ENCODE measurements at places on chromosomes 3 and 15.

DNA sequence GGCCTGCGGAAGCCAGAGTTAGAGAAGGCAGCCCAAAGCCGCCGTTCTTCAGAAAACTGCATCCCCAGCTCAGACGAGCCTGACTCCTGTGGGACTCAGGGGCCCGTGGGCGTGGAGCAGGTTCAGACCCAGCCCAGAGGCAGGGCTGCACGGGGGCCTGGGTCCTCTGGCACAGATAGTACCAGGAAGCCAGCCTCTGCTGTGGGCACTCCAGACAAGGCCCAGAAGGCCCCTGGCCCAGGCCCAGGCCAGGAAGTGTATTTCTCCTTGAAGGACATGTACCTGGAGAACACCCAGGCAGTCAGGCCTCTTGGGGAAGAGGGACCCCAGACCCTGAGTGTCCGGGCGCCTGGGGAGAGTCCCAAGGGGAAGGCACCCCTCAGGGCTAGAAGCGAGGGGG, 23.1 kb downstream of the ALPK3 start:
- no peak for DNase-seq

- DNase-seq = peak; percentile 86
These were observed 174.3 kb upstream of the ZBTB20 start for GRCh38 chr3:115321400-115321805.

- no peak for DNase-seq
These were observed 160.6 kb upstream of the RAP2B start for GRCh38 chr3:153001210-153002078.

GRCh38 chr3:30813734-30814133, 80.7 kb downstream of the GADL1 start:
- DNase-seq = no peak

DNA sequence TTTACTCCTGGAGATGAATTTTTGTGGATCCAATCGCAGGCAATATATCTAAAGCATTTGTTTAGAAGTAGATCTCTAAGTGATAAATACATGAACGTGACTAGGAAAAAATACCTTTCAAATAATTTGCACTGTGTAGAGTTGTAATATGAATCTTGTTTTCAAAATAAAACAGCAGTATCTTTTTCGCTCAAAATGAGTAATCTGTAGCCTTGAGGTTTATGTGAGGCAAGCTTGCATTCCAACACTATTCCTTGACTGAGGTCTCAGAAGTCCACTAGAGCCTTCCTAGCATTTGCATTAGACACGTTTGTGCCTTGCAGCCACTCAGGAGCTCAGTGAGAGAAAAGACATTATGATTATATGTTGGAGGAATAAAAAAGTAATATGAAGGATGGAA, 138.3 kb upstream of the ROBO1 start:
- DNase-seq = no peak

DNA sequence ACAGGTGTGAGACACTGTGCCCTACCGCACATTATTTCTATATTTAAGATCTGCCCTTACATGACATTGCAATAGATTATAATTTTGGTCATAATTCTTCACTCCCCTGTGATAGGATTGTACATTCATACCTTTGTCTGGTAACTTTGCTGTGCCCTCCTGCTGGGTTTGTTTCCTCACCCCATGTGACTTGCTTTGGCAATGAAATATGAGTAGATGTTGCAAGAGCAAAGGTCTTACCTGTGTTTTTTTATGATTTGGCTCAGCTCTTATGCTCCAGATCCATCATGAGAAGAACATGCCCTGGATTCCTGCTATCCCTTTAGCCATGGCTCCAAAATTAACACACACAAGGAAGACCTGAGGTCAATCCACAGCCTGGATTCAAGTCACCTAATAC, 137.7 kb upstream of the EOMES start:
- DNase-seq = no peak

DNA sequence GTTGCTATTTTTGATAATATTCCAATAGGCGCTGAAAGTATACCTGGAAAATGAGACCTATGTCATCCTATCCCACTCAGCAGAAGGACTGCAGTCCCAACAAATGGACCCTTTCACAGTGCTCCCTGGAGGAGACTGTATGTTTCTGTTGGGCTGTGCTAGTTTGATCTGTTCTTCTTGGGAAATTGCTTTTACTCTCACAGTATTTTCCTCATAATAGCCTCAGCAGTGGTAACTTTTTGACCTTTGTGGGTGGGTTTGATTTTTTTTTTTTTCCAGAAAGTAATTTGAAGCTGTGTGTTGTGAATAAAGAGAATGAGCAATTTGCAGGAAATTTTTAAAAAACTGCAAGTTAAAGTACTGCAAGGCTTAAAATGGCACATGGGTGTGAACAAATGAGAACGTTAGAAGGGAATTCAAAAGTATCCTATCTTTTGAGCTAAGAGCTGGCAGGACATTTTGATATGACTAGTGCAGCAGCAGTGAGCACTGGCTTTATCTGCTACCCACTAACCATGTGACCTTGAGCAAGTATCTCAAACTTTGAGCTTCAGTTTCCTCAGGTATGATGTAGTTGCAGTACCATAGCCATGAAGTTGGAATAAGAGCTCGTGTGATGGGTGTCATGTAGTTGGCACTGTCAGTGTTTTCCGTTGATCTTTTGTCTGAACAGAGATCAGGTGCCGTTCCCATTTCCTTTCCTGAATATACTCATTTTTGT, 118.4 kb downstream of the ATG7 start:
- DNase-seq = no peak

DNA sequence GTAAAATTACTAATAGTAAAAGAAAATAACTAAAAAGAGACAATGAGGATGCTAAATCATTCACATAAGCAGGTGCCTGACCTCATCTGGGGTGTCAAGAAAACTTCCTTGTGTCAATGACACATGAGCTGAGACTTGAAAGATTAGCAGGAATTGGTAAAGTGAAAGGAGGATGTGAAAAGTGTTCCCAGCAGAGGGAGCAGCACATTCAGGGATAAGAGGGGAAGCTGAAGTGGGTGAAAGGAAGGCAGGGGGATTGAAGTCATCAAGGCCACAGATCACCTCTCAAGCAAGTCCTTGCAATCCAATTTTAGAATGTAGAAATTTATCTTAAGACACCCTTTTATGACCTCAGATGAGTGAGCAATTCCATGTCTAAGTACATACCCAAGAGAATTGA, 60.2 kb upstream of the ACP3 start:
- peak; percentile 11 for DNase-seq

DNA sequence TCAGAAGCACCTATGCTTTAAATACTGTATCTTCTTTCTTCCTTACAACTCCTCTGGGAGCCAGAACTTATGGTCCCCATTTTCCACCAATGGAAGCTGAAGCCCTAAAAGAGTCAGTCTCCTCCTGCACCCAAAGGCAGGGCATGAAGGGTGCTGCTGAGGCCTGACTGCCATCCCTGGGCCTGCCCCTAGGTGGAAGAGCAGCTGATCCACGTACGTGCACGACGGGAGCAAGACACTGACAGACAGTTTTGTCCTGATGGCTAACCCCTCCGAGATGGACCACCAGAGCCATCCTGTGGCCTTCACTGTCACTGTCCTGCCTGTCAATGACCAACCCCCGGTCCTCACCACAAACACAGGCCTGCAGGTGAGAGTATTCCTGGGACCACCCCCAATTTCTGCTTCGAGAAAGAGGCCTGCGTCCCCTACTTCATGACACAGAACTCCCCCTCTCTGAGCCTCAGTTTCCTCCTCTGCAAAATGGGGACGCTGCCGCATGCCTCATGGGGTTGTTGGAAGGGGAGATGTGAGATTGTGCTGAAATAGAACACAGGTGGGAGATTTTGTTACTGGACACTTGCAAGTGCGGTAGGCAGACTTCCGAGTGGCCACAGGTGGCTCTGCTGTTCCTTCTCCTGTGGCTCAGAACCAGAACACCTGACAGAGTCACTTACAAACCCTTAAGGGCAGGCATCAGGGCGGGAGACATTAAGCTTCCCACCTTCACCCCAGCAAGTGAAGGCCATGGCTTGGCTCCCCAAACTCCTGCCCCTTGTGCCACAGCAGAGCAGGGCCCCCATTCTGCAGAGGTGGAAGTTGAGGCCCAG, 175.4 kb downstream of the TBC1D2B start:
- no peak for DNase-seq

DNA sequence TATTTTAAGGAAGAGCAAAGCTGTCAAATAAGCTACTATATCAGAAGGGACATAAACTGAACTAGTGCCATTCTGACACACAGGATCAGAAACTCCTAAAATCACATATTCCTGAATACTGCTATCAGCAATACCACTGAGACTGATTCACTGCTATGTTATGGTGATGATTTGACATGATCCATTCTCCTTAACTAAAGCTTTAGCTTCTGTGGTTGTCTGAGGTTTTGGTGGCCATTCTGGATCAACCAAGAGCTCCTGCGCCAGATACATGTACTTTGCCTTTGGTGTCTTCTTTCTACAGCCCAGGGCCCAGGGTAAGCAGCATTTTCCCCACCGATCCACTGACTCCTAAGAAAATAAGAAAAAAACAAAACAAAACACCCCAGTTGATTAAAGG, 6.7 kb upstream of the GP5 start:
- no peak for DNase-seq

GRCh38 chr15:31269816-31270575, 56.6 kb upstream of the KLF13 start:
- no peak for DNase-seq

DNA sequence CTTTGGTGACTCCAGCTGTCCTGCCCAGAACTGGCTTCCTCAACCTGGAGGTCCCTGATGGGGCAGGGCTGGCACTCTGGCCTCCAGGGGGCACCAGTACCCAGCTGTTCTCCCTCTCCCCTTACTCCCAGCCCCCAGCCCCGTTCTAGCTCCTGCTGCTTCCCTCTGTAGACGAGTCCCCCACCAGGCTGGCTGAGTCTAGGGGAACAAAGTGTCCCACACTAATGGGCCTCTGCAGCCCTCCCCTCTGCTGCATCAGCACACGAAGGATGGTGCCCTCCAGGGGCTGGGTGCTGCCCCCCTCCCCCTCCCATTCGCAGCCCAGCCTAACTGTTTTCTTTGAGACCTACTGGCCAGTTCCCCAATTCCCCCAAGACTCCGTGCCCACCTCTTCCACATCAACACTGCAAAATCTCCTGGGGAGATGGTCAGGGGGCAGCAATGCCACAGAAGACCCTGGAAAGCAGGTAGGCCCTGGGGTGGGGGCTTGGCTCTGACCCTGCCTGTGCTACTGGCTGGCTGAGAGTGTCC, 4.2 kb downstream of the RHCG start:
- no peak for DNase-seq

DNA sequence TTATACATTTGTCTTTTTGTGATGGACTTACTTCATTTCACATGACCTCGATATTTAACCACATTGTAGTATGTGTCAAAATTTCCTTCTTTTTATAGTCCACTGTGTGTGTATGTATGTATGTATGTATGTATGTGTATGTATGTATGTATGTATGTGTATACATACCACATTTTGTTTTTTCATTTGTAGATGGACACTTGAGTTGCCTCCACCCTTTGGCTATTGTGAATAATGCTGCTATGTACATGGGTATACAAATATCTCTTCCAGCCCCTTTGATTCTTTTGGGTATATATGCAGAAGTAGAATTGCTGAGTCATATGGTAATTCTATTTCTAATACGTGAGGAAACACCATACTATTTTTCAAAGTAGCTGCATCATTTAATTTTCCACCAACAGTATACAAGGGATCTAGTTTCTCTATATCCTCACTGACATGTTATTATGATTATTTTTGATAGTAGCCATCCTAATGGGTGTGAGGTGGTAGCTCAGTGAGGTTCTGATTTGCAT, 228.2 kb downstream of the OPA1 start:
- no peak for DNase-seq

GRCh38 chr3:119779731-119780383, 2.0 kb upstream of the NR1I2 start:
- no peak for DNase-seq

DNA sequence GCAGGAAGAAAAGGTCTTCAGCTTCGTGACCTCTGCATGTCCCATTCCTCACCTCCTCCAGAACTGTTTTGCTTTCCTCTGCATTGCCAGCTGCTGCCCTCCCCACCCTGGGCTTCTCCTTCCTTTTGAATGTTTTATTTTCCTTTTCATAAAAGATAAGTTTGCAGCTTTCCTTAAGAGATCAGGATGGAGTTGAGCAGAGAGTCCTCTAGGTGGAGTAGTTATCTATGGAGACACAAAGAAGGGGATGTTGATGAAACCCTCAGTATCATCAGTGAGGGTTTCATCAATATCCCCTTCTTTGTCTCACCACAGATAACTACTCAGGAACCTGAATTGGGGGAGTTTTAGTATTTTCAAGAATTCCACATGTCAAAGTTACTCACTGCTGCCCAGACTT, 19.0 kb upstream of the SLC25A36 start:
- no peak for DNase-seq

GRCh38 chr3:52527039-52527731, 6.5 kb downstream of the NT5DC2 start:
- no peak for DNase-seq

GRCh38 chr3:150605998-150606641, 3.0 kb downstream of the SELENOT start:
- DNase-seq = no peak

GRCh38 chr15:60320365-60320764, 77.4 kb downstream of the ANXA2 start:
- DNase-seq = no peak

GRCh38 chr3:112640276-112640929, 540 bp downstream of the CCDC80 start:
- no peak for DNase-seq

- DNase-seq = no peak
These were observed 809 bp downstream of the RBP1 start for GRCh38 chr3:139538733-139539132.

DNA sequence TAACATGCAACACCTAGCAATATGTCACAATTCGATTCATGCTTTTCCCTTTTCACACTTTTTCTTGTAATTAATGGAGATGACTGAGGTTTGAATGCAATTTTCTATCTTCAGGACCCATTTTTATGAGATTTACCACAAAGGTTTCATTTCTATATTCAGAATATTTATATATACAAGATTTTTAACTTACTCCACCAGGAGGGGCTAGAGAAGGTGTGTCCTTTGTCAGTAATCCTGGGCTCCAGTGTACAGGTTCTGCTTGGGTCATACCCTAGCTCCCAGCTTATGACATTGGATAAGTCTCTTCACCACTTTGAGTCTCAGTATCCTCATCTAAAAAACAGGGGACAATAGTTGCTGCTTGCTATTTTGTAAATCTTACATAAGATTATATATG, 95.7 kb upstream of the SLC24A5 start:
- no peak for DNase-seq

DNA sequence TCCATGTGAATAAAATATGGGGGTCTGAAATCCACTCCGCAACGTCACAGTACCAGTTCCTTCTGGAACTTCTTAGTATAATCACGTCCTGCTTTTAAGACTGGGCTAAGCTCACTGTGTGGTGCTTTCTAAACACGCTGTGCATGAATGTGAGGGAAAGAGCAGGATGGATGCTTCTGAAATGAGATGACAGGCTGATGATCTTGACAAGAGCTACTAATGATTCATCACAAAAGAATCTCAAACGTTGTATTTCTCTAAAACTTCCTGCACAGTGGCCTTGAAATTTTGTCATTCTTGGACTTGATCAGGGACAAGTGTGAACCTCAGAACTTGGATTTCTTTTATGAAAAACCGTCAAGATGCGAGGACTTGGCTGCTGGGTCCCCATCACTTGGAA, 221.4 kb downstream of the CADPS start:
- DNase-seq = no peak

- DNase-seq = no peak
These were observed 192.4 kb upstream of the DPH6 start for GRCh38 chr15:35738370-35738769.

GRCh38 chr15:68276668-68277067, 877 bp upstream of the FEM1B start:
- DNase-seq = no peak
